ENCODE measurements at places on chromosomes 5 and 9.

GRCh38 chr9:124504530-124505005 is 2.6 kb downstream of the NR5A1 start:
- DNase-seq = no peak

- no peak for DNase-seq
Measured at GRCh38 chr5:73250645-73251044, 77.7 kb downstream of the TMEM174 start.

DNA sequence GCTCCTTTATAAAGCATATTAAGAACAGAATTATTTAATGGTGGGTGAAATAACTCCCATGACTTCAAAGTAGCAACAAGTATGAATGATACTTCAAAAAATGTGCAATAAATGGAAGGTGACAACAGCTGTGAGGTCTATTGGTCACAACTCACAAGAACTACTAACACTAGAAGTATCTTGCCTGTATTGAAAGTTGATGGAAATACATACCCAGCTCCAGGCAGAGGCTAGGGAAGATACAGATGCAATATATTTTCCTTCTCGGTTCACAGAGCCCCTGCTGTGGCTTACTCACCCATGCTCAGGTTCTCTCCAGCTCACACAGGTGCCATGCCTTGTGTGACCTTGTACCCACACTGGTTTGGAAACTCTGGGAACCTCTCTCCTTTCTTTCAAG is 133.8 kb downstream of the LIFR start:
- DNase-seq = no peak

DNA sequence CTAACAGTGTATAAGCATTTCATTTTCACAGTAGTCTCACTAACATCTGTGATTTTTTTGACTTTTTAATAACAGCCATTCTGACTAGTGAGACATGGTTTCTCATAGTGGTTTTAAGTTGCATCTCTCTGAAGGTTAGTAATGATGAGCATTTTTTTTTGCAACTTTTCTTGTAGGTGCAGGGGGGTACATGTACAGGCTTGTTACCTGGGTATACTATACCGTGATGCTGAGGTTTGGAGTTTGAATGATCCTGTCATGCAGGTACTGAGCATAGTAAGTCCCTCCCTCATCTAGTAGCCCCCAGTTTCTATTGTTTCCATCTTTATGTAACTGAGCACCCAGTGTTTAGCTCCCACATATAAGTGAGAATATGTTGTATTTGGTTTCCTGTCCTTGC is 444.6 kb upstream of the DAB2 start:
- DNase-seq = no peak

DNA sequence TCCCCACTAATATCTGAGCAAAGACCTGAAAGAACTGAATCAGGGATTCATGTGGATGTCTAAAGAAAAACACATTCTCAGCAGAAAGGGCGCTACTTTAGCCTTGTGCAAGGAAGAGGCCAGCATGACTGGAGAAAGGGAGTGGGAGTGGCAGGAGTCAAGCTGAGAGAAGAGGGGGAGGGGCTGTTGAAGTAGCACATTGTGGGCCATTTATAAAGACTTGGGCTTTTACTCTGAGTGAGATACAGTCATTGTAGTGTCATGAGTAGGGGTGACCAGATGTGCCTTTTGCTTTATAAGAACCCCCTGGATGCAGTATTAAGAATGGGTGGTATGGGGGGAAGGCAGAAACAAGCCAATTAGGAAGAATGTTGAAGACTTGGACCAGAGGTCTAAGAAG is 452.8 kb downstream of the ENC1 start:
- no peak for DNase-seq

DNA sequence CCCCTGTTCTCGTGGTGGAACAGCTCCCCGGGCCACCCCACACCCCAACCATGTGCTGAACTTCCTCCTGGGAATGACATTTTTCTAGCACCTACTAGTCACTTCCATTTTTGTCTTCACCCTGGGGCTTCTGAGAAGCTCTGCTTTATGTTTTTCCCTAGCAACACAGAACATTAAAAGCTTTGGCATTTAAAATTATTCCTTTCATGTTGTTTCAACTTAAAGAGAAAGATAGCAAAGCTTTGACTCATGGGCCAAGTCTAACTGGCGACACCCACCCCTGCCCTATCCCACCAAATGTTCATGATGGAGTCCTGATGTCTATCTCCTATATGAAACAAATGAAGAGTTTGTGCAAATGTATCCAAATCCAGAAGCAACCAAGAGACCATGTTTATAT is 22.4 kb downstream of the BOD1 start:
- DNase-seq = no peak
